ENCODE measurements at places on chromosomes 2 and 18.

GRCh38 chr2:120383631-120384340 is 37.9 kb downstream of the INHBB start:
- DNase-seq, result no peak

GRCh38 chr2:71468279-71469015 is 15.1 kb downstream of the DYSF start:
- DNase-seq, result no peak

DNA sequence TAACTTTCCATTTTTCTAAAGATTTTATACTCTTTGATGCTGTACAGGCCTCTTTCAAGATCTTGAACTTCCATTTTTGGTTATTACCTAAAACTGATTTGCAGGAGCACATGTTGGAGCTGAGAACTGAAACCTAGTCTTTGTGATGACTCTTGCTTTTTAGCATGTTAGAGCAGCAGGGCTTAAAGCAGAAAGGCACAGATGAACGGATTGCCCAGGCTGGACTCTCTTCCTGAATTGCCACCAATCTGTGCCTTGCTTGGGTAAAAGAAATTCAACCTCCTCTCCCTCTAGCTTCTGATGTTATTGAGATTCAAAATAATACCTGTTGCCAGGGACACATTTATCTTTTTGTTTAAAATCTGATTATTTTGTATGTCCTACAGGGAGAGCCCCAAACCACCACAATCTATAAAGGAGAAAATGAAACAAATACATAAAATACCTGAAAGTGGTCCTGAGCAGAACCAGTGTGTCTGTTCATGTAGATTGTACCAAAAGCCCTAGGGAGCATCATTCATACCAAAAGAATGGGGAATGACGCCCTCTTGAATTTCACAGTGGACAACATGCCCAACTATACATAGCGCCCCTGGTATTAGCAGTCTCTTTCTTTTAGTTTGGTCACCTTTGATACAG is 277.0 kb upstream of the MAP2 start:
- DNase-seq, result no peak

- no peak for DNase-seq
Measured at GRCh38 chr2:228522276-228522675, 340.8 kb upstream of the SPHKAP start.

DNA sequence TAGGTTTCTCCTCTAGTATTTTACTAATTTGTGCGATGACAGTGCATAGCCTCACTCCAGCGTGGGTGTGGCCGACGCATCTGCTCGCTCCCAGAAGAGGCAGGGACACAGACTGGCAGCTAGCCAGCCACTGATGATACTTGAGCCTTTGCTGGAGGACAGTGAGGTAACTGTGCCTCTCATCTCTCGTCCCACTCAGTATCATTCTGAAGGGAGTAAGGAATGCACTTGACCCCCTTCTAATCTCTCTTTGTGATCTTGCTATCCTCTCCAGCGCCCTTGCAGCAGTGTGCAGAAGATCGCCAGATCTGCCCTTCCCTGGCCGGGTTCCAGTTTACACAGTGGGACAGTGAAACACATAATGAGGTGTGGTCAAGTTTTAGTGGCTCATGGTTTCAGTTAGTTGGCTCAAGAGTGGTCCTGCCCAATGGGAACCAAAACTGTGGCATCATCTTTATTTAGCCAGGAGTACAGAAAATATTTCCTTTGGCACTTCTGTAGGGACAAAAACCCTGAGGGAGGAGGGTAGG is 17.5 kb downstream of the NCAPH start:
- no peak for DNase-seq

DNA sequence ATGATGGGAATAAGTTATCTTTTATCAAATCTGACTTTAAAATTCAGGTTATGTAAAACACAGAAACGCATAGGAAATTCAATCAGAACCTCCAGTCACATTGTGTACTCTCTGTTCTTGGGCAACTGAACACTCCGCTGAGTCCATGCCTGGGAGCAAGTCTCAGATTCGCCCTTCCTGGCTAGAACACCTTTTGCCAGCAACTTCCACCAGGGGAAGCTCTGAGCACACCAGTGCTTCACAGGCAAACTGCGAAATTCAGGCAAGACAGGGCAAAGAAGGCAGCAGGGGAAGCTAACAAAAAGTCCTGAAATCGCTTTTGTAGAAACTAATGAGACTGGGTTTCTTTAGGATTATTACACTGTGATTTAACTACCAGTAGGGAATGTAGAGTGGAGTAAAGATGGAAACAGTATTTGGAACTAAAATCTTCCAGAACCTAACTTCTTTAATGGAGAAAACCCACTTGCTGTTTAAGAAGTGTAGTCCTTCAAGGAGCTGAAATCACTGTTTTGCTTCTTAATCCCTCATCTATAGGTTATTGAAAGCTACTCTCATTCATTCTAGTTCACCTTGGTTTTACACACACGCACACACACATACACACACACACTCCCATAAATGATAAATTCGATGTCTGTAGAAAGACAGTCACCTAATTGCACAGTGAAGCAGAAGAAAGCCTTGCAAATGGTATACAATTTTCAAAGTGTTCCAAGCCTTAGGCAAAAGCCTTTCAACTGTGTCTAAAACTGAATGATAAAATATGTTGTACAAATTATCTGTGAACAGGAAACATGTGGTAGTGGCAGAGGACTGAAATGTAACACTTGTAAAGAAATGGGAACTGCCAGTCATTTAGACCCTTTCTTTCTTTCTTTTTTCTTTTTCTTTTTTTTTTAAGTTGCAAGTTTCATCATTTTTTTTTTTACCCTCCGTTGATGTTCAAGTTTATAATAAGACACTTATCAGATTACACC is 214.5 kb downstream of the TMEM182 start:
- no peak for DNase-seq

DNA sequence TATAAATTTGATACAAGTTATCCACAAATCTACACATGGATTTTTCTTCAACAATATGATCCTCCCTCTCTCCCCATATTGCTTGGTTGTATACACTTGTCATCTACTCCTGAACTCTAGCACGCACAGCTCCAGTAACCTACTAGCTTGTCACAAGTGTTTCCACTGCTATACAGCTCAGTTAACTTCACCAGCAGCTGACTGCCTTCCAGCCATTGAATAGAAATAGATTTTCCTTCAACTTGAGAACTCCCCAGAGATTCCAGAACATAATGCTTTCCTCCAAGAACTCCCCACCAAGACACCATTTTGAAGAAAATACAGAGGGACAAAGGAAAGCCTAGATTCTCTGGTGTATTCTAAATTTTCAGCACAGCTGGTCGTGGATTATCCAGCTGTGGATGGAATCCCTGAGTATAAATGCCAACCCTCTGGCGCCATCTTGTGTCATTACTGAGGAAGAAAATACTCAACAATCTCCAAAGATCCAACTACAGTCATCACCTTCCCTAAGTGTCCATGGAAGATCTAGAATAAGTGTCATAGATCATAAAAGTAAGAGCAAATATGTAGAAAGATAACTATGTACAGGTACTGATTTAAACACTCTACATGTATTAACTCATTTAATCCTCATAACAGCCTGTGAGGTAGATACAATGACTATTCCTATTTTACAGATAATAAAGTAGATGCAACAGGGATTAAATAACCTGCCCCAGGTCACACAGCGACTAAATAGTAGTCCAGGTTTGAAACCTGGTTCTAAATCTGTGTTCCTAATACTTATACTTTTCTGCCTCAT is 156.7 kb downstream of the ARHGAP28 start:
- DNase-seq, result no peak

GRCh38 chr2:171420728-171421563 is 12.8 kb downstream of the METTL8 start:
- no peak for DNase-seq

GRCh38 chr2:237530472-237531433 is 35.6 kb upstream of the PRLH start:
- no peak for DNase-seq

GRCh38 chr2:62307469-62308389 is 111.8 kb downstream of the B3GNT2 start:
- no peak for DNase-seq

DNA sequence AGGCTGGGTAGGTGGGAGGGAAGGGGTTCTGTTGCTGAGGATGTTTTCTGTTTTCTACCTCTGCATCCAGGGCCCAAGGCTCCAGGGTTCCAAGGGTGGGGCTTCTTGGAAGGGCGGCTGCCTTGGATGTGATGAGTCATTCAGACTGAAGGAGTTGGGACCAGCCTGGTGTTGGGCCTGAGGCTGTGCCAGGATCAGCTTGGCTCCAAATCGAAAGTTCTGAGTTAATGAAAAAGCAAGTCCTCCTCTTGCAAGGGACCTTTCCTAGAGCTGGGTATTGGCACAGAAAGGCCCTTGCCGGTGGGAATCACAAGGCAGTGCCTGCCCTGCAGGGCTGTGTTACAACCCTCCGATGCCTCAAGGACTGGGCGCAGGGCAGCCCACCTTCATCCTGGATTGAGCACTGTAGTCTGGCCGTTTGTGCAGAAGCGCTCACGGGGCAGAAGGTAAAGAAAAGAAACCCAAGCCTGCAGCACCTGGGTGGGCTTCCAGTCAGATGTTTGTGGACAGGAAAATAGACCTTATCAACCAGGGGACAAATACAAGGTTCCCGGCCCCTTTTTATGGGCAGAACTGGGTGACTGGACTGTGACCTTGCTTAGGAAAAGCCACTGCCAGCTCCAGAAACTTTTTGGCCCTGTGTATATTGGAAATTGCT is 52.5 kb upstream of the MCFD2 start:
- DNase-seq, result no peak

GRCh38 chr18:48781163-48781987 is 169.4 kb downstream of the SMAD7 start:
- DNase-seq, result peak; percentile 11

GRCh38 chr2:6771634-6772611 is 93.8 kb downstream of the CMPK2 start:
- no peak for DNase-seq

DNA sequence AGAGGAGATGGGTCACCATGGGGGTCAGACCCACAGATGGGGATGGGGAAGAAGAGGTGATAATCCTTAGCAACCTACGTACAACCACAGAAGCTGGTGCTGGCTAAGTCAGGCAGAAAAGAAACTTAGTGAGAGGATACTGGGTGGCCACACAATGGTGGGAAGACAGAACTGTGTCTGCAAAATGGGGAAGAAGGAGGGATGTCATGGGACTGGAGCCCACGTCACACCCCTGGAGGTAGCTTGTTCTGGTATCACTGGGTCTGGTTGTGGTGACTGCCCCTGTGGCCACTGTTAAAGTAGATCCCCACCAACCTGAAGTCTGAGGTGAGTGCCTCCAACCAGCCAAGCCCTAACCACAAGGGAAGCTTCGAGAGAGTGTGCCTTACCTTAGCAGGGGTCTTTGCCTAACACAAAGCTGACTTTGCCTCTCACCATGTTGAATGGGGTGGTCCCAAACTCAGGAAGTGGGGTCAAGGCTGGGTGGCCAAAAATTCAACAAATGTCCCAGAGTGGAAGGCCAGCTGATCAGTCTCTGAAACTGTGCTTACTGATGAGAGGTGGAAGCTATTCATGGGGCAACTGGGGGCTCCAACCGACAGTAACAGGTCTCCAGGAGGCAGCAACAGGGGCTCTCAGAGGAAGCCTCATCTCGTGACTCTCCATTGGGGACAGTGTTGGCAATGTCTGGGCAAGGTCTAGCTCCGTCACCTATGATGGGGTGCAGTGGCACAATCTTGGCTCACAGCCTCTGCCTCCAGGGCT is 64.8 kb upstream of the SLC1A4 start:
- DNase-seq, result no peak

- DNase-seq, result no peak
Measured at GRCh38 chr2:6657136-6657535, 208.6 kb downstream of the CMPK2 start.

GRCh38 chr2:26073830-26074229 is 39.9 kb downstream of the RAB10 start:
- DNase-seq, result no peak

DNA sequence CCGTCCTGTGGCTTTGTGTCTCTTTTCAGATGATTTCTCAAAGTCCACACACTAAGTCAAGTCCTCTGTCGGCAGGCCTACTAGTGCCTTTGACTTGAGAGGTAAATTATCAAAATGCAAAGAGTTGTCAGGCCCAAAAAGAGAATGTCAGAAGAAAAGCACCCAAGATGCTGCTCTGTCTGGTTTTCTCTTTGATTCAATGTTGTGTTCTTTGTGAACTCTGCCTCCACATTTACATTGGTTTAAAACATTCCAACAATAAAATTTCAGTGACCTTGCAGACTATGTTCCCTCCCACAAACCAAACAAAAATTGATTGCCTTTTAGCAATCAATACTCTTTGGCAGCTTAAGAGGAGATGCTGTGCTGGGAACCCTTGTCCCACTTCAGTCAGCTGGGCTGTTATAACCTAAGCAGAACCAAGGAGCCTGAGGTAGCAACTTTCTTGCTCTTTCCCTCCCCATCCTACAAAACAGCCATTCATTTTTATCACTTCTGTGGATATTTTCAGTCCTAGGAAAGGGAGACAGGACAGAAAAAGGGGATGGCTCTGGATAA is 19.6 kb upstream of the SATB2 start:
- DNase-seq, result no peak

GRCh38 chr2:37570773-37571586 is 100.5 kb downstream of the CDC42EP3 start:
- no peak for DNase-seq

DNA sequence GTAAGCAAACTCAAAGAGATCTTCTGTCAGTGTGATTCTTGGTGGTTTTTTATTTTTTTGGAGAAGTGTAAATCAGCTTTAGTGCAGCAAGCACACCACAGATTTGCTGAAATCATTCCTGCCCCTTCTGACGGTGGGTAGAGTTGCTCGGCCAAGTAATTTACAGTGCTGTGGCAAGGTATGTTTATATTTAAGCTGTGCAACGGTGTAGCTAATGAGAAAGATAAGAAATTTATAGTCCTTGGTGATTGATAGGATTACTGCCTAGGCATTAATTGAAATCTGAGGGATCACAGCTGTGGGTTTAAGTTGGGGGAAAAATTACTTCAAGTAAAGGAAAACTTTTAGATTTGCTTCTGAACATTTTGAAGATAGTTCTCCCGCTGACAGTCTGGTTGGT is 286.6 kb downstream of the AGAP1 start:
- no peak for DNase-seq

GRCh38 chr2:23096906-23097602 is 287.9 kb upstream of the KLHL29 start:
- DNase-seq, result no peak

DNA sequence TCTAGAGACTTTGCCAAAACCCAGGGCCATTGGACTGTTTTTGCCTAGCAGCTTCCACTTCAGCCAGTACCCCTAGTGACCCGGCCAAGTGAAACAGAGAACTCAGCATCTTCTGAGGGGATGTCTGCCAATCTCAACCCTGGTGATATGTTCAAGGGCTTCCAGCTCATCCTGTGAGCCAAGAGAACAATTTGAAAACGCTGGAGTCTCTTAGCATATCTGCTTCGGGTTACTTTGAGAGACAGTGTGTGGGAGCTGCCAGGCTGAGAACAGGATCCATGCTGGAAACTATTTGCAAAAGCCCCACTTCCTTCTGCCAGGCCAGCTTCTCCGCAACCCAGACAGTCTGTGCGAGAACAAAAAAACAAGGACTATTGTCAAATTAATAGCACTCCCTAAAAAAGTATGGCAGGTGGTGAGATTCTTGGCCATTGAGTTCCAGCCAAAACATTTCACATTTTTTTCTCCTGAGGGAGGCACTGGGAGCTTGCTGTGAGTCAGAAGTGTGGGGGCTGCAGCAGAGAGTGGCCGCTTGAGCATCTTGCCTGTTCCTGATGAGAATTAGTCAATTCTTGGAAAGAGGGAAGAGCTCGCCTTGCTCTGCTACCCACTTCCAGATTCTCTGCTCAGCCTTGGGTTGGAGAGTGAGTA is 395.6 kb upstream of the TRIB2 start:
- no peak for DNase-seq

- no peak for DNase-seq
Measured at GRCh38 chr2:66691031-66691965, 256.4 kb downstream of the MEIS1 start.

- DNase-seq, result no peak
Measured at GRCh38 chr2:54728669-54729120, 5.2 kb downstream of the EML6 start.

GRCh38 chr2:84882775-84883550 is 2.1 kb upstream of the TRABD2A start:
- DNase-seq, result no peak
